ENCODE measurements at places on chromosomes 5 and 9. TPM values are rescaled to one million over a fixed set of nuclear protein-coding genes. Genes with fewer than 3 reads are reported as not detected.

PCDHGA10 gene
- total RNA-seq: 7.4 TPM

CWC27 gene
- 22.8 TPM for total RNA-seq

PCYOX1L gene
- total RNA-seq: 14.7 TPM

BDP1 gene
- total RNA-seq: 39.9 TPM

DBH gene
- not detected for total RNA-seq

ZER1 gene
- 46.6 TPM for total RNA-seq

FIBCD1 gene
- total RNA-seq: not detected

CDC20B gene
- not detected for total RNA-seq

MEIKIN gene
- total RNA-seq: not detected

PGM5 gene
- total RNA-seq: 173 TPM

MEF2C gene
- 57.7 TPM for total RNA-seq

TGFBI gene
- 147 TPM for total RNA-seq

FOXD4L5 gene
- 0.21 TPM for total RNA-seq

PRDM12 gene
- total RNA-seq: 0.21 TPM

SLC9A3 gene
- 1.1 TPM for total RNA-seq

ESM1 gene
- not detected for total RNA-seq

LCN9 gene
- total RNA-seq: not detected
